SJSA1 (cell line): ENCODE measurements at places on chromosomes 1 and 21. TPM values are rescaled to one million over a fixed set of nuclear protein-coding genes. Genes with fewer than 3 reads are reported as not detected.

GRCh38 chr1:202967684-202968281 lies 726 bp upstream of the CYB5R1 start:
- H3K4me3 ChIP-seq, result peak overlapping the region; percentile 64
- no peak for DNase-seq
- no peaks in the 10 kb centered on the region for H3K27me3 ChIP-seq
- peaks cover 11% of the 10 kb centered on the region for H3K4me1 ChIP-seq
- H3K36me3 ChIP-seq, result peaks cover 11% of the 10 kb centered on the region

GRCh38 chr1:162276493-162276892 lies 100.2 kb downstream of the SPATA46 start:
- no peak overlapping the region for H3K27ac ChIP-seq
- no peaks in the 10 kb centered on the region for H3K36me3 ChIP-seq
- peaks cover 18% of the 10 kb centered on the region for H3K27me3 ChIP-seq
- no peaks in the 10 kb centered on the region for H3K4me1 ChIP-seq
- DNase-seq, result peak; percentile 6

GRCh38 chr1:25206201-25206600 lies 26.1 kb downstream of the SYF2 start:
- no peak for DNase-seq
- no peaks in the 10 kb centered on the region for H3K4me1 ChIP-seq
- H3K27ac ChIP-seq, result no peak overlapping the region
- no peaks in the 10 kb centered on the region for H3K36me3 ChIP-seq
- H3K27me3 ChIP-seq, result no peaks in the 10 kb centered on the region

DNA sequence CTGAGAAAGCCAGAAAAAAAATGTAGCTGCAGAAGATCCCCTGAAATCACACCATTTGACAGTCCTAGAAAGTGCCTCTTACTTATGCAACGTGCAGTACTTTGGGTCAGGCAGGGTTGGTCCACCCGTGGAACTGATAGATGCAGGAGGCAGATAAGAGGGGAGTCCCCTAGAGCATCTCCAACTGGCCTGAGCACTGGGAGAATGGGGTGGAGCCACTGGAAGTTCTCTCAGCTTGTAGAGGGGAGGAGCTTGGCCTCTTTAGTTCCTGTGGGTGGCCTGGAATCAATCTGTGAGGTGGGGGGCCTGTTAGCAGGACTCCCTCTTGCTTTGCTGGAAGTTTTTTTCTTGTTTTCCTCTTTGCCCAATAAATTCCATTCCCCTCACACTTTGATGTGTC lies 335.7 kb upstream of the NCAM2 start:
- no peaks in the 10 kb centered on the region for H3K27me3 ChIP-seq
- no peaks in the 10 kb centered on the region for H3K36me3 ChIP-seq
- no peak overlapping the region for H3K27ac ChIP-seq
- H3K4me1 ChIP-seq, result no peaks in the 10 kb centered on the region

GRCh38 chr1:183632114-183632513 lies 3.5 kb downstream of the ARPC5 start:
- H3K27me3 ChIP-seq, result no peaks in the 10 kb centered on the region
- peaks cover 55% of the 10 kb centered on the region for H3K36me3 ChIP-seq
- H3K27ac ChIP-seq, result no peak overlapping the region
- no peak overlapping the region for H3K4me3 ChIP-seq
- peaks cover 3% of the 10 kb centered on the region for H3K4me1 ChIP-seq

FGR gene
- not detected in 2 replicates for total RNA-seq

RNF187 gene
- total RNA-seq, result 25.0 and 36.4 TPM in 2 replicates

GRCh38 chr1:94832446-94832845 lies 12.3 kb downstream of the SLC44A3 start:
- H3K27me3 ChIP-seq, result no peaks in the 10 kb centered on the region
- H3K4me1 ChIP-seq, result no peaks in the 10 kb centered on the region
- no peak overlapping the region for H3K27ac ChIP-seq
- H3K36me3 ChIP-seq, result no peaks in the 10 kb centered on the region

- no peaks in the 10 kb centered on the region for H3K4me1 ChIP-seq
- H3K36me3 ChIP-seq, result no peaks in the 10 kb centered on the region
- H3K27me3 ChIP-seq, result no peaks in the 10 kb centered on the region
- H3K27ac ChIP-seq, result no peak overlapping the region
- no peak for DNase-seq
Observed at GRCh38 chr1:98453066-98453465, 208.5 kb upstream of the SNX7 start.

NCAM2 gene
- total RNA-seq, result not detected in 2 replicates

GPA33 gene
- not detected in 2 replicates for total RNA-seq

GRCh38 chr21:33686386-33686785 lies 44.1 kb downstream of the ITSN1 start:
- no peak overlapping the region for H3K4me3 ChIP-seq
- H3K27ac ChIP-seq, result peak overlapping the region; percentile 87
- no peaks in the 10 kb centered on the region for H3K36me3 ChIP-seq
- peaks cover 66% of the 10 kb centered on the region for H3K4me1 ChIP-seq
- DNase-seq, result no peak

RNF220 gene
- 70.5 and 75.0 TPM in 2 replicates for total RNA-seq

- no peaks in the 10 kb centered on the region for H3K27me3 ChIP-seq
- H3K36me3 ChIP-seq, result no peaks in the 10 kb centered on the region
- DNase-seq, result no peak
- H3K4me3 ChIP-seq, result no peak overlapping the region
Observed at GRCh38 chr1:162141281-162142054, 72.0 kb downstream of the NOS1AP start.

- H3K27ac ChIP-seq, result no peak within 1 kb of the TSS
- H3K4me1 ChIP-seq, result no peaks in the 10 kb centered on the region
- peaks cover 39% of the 10 kb centered on the region for H3K27me3 ChIP-seq
- no peak within 1 kb of the TSS for H3K4me3 ChIP-seq
- no peaks in the 10 kb centered on the region for H3K36me3 ChIP-seq
Observed at GRCh38 chr21:44353191-44353970, at the start of gene TRPM2. Gene TRPM2, plus strand, starts transcription at chr21:44353621. Its CDS starts 80 bp downstream, at chr21:44353701.

LHX8 gene
- total RNA-seq, result 20.5 and 32.2 TPM in 2 replicates
